ENCODE measurements at places on chromosomes 16 and 17.

DNA sequence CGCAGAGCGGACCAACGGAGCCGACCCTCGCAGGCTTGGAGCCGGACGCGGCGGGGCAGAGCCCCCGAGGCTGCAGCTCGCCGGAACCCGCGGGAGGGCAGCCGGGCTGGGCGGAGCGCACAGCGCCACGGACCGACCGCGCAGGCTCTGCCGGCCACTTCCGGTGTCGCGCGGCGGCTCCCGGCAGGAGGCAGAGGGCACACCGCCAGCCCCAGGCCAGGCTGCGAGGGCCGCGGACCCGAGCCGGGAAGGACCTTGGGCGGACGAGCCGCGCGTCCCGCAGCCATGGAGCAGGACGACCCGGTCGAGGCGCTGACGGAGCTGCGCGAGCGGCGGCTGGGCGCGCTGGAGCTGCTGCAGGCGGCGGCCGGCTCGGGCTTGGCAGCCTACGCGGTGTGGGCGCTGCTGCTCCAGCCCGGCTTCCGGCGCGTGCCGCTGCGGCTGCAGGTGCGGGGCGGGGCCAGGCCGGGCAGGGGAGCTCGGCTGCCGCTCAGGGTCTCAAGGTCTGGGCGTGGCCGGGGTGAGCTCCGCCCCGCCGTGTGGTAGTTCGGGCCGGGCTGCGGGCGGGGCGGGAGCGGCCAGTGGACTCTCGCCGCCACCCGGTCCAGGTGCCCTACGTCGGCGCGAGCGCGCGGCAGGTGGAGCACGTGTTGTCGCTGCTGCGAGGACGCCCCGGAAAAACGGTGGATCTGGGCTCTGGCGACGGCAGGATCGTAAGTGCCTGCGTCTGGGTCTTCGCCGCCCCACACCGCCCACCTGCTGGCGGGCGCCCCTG, at the start of gene ANTKMT:
Gene ANTKMT (plus strand): TSS at position 157 of the 775 bp plus-strand sequence. CDS start 129 bp downstream, at position 286.
- DNase-seq = peak; percentile 90

DNA sequence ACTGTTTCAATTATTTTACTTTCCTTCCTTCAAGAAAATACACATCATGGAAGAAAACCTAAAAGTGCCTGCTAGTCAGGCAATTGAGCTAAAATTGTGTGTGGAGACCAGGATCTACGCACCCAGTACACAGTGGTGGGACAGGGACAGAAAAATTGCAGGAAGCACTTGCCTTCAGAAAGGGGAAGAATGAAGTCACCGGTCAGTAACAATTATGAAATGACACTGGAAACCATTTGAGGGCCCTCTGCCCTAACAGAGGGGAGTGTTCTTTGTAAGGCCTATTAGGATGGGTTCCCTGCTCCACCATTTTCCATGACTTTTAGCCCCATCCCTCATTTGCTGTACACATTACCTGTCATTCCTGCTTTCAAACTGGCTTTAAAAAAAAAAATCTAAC, 4.5 kb upstream of the PHAF1 start:
- DNase-seq = no peak

GRCh38 chr17:66167189-66167815, 24.6 kb downstream of the CEP112 start:
- DNase-seq = no peak

DNA sequence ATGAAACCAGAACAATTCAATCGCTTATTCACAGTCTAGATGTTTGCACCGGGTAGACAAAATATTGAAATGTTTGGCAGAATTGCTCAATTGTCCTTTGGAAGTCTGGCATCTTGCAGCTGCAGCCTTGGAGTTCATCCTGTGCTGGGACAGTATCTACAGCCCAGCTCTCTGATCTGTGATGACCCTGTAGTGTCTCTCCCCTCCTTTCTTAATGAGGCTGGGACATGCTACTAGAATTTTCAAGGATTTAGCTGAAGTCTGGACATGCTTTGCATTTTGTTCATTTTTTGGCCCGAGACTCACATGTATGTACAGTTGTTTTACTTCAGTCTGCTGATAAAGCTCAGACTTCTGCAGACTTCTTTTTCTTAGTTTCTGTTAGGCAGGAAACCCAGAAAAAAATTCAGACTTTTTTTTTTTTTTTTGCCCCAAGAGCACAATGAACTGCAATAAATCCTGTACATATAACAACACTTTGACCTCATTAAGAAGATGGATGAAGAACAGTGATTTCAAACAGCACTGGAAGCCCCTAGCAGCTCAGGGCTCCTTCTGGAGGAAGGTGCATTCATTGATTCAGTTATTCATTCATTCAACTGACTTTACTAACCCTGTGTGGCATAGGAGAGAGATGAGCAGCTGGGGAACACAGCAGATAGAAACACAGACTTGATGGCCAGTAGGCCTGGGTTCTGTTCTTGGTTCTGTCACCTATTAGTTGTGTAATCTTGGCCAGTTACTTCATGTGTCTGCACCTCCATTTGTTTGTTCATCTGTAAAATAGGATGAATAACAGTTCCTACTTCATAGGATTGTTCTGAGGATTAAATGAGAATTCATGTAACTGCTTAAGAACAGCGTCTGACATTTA, 210.0 kb downstream of the MAP2K4 start:
- no peak for DNase-seq

- DNase-seq = no peak
Measured at GRCh38 chr16:11074131-11074530, 129.8 kb downstream of the CLEC16A start.

- no peak for DNase-seq
Measured at GRCh38 chr17:80853076-80853475, 138.6 kb upstream of the CHMP6 start.

- DNase-seq = no peak
Measured at GRCh38 chr16:63457869-63458268, 1421.6 kb upstream of the CDH8 start.

GRCh38 chr16:10652730-10653590, 41.8 kb downstream of the TEKT5 start:
- DNase-seq = no peak

GRCh38 chr17:10151667-10152496, 46.5 kb downstream of the GAS7 start:
- DNase-seq = no peak

DNA sequence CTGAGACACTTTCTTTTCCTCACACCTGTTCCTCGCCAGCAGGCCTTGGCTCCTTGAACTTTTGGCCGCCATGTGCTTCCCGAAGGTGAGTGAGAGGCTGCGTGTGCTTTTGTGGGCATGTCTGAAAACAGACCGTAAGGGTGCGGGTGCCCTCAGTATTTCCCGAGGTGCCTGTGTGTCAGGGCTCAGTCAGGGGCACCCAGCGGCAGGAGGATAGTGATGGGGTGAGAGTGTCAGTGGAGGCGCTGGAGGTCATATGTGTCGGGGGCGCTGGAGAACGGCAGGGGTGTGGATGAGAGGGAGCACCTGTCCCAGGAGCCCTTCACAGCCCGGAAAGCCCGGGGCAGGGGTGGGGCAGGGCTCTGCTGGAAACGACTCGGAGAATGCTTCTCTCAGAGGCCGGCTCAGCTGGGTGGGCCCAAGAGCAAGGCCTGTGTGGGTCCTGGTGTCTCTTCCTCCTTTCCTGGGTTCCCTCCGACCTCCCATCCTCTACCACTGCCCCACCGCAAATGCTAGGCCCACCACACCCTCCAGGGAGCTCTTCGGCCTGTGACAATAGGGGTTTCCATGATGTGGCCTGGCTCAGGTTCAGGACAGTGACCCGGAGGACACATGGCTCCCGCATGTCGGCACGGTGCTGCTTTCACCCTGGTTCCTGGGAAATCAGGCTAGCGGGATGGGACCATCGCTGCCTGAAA, 451 bp downstream of the IL32 start:
- no peak for DNase-seq

DNA sequence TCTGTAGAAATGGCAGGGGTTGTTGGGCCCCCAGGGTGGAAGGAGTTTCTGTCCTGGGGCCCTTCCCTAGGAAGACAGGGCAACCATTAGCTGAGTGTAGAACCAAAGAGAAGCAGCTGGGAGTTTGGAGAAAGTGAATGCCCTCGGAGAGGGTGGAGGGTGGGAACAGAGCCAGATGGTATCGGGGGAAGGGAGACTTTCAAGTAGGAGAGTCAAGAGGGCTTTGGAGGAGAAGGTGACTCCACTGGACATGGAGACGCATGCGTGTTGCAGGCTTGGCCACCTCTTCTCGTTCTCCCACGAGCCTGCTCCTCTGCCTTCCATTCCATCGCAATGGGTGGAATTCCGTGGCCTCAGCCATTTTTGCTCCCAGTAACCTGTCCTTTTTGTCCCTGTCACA, 19.4 kb downstream of the SLC47A1 start:
- DNase-seq = no peak

All from cerebellum (tissue), 4 donors.